Cerebellar cortex (tissue), 1 donor: ENCODE measurements at places on chromosomes 11 and 22.

DNA sequence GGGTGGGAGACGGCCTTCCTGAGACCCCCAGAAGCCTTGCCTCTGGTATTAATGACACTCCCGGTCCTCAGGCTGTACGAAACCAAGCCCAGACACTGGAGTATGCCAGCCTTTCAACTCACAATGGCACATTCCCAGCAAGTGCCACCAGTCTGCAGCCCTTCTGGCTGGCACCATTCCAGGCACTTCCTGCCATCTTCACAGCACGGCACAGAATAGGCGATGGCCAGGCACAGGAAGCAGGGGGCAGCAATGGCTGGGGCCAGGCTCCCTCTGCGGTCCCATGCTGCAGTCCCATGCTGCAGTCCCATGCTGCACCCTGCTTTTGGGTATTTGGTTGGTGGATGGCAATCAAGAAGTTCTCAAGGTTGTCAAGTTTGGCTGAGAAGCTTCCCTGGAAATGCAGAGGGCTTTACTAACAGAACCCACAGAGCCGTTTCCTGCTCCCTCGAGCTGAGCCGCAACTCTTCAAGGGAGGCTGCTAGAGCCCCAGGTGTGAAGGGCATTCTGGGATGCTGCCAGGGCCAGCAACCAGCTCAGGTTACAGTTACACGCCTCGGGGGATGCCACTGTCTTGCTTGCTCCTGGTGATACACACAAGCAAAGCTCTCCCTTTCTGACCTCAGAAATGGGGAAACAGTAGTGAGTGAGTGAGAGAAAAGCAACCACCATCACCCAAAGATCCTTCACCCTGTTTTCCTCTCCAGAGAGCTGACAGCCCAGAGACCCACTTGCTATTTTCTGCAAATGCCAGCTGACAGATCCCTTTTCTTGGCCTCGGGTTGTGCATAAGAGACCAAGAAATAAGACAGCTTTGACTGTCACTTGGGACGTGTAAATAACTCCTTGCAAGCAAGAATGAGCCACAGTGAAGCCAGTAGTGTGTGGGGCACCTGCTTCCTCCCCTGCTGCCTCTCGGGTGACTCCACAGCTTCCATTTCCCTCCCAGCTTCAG is 23.9 kb downstream of the LRFN4 start:
- DNase-seq = peak; percentile 78

GRCh38 chr11:2584812-2585565 is 114.8 kb downstream of the KCNQ1OT1 start:
- no peak for DNase-seq

DNA sequence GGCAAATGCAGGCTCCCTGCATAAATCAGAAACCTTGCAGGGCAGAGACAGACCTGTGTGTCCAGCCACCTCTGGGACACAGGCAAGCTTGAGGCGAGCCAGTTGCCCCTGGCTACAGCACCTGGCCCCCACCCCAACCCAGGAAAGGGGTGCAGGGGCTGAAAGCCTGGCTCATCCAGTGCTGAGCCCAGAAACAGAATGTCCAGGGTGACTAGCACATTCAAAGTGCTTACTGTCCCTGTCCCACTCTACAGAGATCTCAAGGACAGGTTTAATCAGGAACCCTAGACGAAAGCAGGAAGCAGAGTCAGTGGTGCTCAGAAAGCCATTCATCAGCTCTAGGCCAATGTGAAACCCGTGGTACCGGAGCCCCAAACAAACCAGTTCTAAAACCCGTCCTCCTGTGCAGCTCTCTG is 31.9 kb downstream of the PLEKHA7 start:
- DNase-seq = no peak

DNA sequence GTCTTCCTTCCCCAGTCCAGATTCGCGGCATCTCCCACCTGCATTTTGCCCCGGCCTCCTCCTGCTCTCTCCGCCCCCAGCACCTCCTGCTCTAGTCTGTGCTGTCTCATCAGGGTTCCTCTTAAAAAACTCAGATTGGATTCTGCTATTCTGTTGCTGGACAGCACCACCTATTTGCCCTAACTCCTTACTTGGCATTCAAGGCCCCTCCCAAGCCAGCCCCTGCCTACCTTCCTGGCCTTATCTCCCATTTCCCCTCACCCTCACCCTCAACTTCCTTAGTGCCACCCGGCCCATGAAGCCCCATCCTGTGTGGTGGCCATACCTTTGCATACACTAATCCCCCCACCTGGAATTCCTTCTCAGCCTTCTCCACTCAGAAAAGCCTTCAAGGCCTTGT is 59.9 kb upstream of the PRDM11 start:
- DNase-seq = no peak

GRCh38 chr11:1498262-1498661 is 11.7 kb upstream of the MOB2 start:
- DNase-seq = no peak

DNA sequence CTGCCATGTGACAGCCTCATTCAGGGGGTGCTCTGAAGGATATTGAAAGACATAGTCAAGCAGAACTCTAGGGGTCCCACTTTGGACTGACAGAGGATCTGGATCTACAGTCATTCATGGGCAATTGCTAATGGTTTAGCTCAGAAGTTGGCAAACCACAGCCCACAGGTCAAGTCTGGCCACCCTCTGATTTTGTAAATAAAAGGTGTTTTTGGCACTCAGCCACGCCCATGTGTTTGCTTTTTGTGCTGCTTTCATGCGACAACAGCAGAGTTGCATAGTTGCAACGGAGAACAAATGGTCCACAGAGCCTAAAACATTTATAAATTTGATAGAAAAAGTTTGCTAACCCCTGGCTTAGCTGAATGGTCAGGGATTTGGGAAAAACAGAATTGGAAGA is 41.7 kb downstream of the RPS6KA4 start:
- DNase-seq = no peak

DNA sequence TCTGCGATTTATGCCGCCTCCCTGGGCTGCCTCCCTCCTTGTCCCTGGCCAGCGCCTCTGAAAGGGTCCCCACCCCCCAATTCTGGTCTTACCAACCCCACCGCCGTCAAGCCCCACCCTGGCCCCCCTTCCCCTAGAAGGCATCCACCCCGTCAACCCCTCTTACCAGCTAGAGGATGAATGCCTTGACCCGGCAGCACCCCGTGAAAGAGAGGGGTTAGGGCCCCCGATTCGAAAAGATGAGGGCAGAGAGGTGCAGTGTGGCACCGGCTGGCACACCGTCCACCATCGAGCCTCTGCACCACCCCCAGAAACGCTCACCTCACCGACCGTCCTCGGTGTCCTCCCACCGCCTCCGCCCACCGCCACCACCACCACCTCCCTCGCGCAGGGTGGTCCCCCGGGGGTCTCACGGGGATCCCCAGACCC is 559 bp downstream of the ELFN2 start:
- no peak for DNase-seq

DNA sequence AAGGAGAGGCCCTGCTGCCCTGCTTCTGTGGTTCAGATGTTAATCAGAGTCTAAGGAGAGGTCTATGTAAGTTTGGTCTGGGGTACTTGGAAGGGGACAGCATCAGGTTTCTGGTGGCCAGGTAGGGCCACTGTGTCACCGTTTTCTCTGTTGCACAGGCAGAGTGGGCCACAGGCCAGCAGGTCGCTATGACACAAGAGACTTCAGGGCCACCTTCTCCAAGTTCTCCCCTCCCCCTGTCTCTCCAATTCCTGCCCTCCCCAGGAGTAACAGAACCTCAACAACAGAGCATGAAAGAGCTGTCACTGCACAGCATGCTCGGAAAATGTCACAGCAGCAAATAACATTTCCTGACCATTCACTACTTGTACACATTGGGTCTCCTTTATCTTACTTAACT is 58.6 kb downstream of the MPPED2 start:
- DNase-seq = no peak

- no peak for DNase-seq
These were observed 718.8 kb downstream of the CNTN5 start for GRCh38 chr11:99739464-99740089.

GRCh38 chr11:128767591-128768001 is 73.7 kb downstream of the FLI1 start:
- no peak for DNase-seq

DNA sequence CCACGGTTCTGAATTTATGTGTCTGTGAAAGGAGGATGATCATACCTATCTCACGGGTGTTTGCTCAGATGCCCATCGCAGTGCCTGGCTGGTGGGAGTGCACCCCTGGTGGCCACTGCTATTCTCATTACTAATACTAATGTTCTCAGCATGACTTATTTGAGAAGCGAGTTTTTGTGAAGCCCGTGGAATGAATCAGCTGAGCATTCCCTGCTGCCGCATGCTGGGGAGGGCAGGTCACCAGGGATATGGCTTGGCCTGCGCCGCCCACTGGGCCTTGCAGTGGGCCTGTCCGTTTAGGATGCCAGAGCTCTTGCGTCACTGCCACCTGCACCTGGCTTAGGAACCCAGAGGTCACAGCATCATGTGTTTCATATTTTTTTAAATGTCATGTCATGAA is 16.9 kb downstream of the CTTN start:
- DNase-seq = peak; percentile 71

DNA sequence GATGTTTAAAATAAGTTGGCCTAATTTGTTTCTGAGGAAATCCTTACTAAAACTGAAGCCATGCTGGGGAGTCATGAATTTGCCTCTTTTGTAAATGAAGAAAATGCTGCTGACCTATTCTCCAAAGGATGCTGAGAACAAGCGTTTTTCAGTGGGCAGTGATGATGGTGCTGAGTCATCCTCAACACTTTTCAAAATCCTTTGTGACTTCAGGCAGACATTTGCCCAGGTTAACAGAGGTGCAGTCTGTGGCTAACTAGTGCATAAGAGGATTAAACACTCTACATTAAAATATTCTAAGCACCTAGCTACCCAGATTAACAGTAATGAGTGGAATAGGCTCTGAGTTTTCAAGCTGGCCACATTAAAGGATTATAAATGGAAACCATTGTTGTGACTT is 509.0 kb downstream of the DLG2 start:
- no peak for DNase-seq

DNA sequence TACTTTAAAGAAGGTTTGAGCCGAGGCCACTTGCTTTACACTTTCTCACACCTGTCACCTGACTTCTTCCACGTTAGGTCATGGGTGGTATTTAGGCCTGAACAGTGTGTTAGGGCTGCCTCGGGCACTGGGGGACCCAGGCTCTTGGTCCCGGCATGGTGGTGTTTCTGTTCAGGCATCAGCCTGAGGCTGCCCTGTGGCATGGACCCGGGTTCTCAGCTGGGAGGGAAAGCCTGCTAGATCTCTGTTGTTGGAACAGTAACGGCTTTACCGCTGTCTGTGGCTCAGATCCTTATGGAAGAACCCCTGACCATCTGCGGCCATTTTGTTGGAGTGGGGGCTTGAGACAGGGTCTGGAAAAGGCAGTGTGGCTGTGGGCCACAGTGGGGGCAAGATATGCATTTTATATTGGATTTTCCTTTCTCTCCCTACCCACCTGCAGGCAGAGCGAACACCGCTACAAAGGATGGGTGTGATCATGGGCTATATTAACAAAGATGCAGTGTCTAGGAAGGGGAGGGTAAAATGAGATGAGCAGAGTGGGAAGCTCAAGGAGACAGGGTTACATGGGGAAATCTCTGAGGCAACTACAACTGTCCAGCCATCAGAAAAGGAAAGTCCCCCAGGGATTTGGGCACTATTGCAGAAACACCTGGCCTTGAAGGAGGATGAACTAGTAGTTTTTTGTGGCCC is 1.6 kb upstream of the KCNJ11 start:
- DNase-seq = no peak

- no peak for DNase-seq
These were observed 526.0 kb downstream of the ETS1 start for GRCh38 chr11:128061281-128061871.

- DNase-seq = no peak
These were observed 38.0 kb downstream of the MRGPRD start for GRCh38 chr11:68942751-68943271.

GRCh38 chr11:2807801-2808241 is 77.8 kb downstream of the CDKN1C start:
- DNase-seq = no peak

- DNase-seq = no peak
These were observed 75.1 kb downstream of the INSC start for GRCh38 chr11:15189641-15190365.

GRCh38 chr11:5737091-5737490 is 843 bp downstream of the OR56B1 start:
- no peak for DNase-seq

DNA sequence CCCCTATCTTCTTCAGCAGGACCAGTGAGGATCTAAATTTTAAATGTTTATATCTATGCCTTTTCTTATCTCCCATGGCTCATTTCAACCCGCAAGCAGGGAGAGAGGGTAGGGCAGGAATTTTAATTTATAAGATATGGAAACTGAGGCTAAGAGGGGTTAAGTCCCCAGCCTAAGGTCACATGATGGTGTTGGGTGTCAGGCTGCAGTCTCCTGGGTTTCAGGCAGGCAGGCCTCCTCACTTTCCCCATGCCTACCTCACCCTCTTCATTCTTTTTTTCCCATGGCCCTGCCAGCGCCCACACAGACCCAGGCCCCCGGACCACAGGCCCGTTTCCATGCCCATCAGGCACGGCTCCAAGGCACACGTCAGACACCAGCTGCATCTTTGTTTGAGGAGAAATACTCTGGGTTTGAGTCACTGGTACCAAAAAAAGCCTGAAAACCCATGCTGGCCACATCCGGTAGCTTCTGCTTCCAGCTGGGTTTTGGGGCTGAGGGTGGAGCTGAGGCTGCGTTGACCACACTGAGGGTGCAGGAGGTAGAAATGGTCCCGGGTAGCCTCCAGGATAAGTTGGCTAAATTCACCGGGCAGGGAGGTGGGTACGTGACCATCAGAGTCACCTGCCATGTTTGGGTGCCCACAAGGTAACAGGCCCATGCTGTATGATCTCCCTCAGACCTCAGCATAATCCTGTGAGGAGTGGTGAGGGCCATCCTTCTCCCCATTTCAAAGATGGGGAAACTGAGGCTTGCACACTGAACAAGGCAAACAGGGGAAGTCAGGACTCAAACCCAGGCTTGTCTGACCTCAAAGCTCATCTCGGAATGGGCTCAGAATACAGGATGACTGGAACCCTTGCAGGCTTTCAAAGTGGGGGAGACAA is 7.5 kb downstream of the CRYBB1 start:
- DNase-seq = no peak

- DNase-seq = no peak
These were observed 136.4 kb downstream of the NECTIN1 start for GRCh38 chr11:119592642-119593041.

- DNase-seq = no peak
These were observed 536.8 kb upstream of the ANO5 start for GRCh38 chr11:21656065-21656464.
